Stimulated activated naive CD4-positive, alpha-beta T cell treated with Interleukin-2 at 50 U/mL for 16 hours (primary cell): ENCODE measurements at places on chromosomes 3 and 15.

DNA sequence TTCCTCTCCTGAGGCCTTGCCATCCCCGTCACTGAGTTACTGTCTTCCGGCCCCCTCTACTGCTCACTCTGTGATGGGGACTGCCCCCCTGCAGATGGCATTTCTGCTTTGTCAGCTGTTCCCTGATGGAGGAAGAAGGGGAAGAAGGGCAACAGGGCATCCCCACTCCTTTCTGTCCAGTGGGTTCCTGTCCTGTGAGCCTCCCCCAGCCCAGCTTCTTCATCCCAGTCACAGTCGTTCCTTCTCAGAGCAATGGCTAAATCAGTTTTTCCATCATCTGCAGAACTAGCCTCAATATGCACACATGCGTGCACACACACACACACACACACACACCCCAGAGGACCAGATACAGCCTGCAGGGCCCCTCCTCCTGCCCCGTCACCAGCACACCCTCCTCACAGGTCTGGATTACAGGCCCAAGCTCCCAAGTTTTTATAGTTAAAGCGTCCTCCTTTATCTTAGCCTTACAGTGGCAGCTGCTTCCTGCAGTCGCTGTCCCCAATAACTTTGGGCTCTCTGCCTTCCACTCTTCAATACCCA, 21.4 kb downstream of the ALDH1L1 start:
- no peak for DNase-seq

DNA sequence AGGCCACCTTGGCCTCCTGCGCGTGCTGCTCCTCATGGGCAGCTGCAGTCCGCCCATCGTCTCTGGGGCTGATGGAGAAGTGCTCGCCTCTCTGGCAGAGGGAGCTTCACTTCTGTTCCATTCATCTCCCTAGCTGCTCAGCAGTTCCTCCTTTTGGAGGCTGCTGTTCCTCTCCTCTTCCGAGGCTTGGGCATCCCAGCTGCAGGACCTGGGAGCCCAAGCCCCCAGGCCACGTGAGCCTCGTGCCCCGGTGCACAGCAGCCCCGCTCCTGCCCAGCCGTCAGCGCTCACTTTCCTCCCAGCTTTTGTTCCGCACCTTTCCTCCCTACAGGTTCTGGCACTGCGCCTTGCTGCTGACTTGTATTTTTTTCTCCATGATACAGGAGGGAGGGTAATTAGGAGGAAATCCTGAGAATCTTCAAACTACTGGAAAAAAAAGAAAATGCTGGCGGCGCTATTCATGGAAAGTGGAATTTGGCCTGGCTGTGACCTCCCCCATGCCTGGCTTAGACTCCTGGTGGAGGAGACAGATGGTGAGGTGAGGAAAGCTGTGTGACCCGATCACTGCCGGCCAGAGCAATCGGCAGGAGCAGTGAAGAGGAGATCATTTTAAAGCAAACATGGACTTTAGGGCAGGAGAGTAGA, 210.1 kb downstream of the CHST2 start:
- no peak for DNase-seq

DNA sequence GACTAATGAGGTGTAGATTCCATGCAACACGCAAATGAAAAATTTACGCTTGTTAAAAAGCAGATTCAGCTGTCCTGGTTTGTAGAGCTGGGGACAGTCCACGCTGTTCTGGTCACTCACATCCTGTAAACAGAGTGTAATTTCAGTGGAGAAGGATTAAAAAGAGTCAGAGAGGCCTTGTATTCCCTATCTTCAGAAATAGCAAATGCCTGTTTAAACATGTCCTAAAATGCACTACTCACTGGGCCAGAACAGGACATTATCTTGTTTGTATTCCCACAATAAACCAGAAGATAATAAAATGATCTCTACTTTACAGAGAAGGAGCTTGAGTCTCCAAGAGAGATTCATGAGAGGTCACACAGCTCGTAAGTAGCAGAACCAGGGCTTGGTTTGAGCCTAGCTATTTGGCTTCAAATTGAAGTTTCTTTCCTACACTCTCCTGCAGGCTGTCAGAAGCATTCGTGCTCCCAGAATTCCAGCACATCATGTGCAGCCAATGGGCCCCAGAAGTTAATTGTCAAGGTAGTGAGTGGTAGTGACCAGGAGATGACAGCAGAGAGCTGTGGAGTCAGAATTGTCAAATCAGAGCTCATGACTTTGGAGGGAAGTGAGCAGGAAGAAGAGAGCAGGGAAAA, 242.5 kb downstream of the ATP8B4 start:
- no peak for DNase-seq

DNA sequence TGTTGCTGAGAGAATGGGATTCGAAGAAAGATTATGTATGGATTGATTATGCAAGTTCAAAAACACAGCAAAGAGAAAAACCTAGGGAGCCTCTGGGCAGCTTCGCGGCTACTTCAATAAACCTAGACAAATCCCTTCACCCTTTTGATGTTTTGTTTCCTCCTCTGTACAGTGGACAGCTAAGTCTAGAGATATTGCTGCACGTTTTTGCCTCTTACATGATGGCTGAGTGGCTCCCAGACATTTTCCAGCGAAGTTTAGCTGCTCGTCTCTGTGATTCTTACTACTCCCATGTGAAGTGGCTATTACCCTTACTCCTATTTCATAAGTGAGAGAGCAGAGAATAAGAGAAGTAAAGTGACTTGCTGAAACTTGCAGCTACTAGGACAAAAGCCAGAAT, 695.0 kb upstream of the GRM7 start:
- DNase-seq, result no peak

- DNase-seq, result no peak
Observed at GRCh38 chr15:101255051-101255395, 3.2 kb upstream of the CHSY1 start.

DNA sequence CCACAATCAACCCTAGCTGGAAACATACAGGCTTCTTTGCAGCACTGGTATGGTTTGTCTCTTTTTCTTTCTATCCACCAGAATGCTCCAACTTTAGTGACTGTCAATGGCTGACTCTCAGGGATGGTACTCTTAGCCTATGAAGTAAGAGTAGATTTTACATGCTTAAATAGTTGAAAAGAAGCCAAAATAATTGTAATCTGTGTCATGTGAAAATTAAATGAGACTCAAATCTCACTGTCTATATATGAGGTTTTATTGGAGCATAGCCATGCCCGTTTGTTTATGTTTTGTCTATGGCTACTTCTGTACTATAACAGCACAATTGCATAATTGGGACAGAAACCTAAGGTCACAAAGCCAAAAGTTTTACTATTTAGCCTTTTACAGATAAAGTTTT, 29.1 kb upstream of the PDZRN3 start:
- DNase-seq, result no peak

GRCh38 chr3:195261925-195262324, 9.0 kb downstream of the XXYLT1 start:
- no peak for DNase-seq

DNA sequence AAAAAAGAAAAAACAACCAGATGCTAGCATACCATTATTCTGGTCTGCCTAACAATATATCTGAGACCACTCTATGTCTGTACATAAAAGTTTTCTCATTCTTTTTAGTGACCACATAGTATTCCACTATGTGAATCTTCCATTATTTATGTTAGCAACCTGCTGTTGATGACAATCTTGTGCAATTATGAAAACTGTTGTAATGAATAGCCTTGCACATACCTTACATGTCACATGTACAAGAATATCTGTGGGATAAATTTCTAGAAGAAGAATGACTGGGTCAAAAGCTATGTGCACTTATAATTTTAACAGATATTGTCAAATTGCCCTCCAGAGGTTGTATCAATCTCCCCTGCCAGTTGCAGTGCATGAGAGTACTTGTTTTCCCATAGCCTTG, 62.5 kb downstream of the ARHGAP31 start:
- no peak for DNase-seq

GRCh38 chr3:15465876-15466585, 38.6 kb downstream of the EAF1 start:
- no peak for DNase-seq

- DNase-seq, result no peak
Observed at GRCh38 chr3:79263423-79263822, 504.4 kb downstream of the ROBO1 start.

GRCh38 chr3:193621127-193621526, 28.1 kb downstream of the OPA1 start:
- DNase-seq, result no peak

GRCh38 chr15:46442184-46442583, 807.4 kb downstream of the SQOR start:
- DNase-seq, result no peak

- no peak for DNase-seq
Observed at GRCh38 chr15:22872936-22873701, 34.7 kb downstream of the NIPA2 start.

GRCh38 chr3:174869448-174869847, 10.3 kb downstream of the NAALADL2 start:
- no peak for DNase-seq

DNA sequence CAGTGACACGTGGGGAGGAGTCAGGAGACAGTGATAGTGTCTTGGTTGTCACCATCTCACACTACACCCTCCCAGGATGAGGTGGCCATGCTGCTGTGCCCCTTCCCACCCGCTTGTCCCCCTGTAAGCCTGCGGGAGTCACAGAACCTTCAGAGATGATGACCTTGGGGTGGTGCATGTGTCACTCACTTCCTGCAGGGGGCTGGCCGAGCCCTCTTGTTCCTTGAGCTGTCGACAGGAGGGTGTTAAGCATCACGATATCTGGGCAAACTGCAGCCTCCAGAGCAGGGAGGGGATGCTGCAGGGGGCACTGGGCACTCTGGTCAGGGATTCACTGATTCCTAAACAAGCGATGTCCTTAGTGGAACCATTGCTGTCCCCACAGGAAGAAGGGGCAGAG, 27.7 kb downstream of the FAH start:
- DNase-seq, result no peak

DNA sequence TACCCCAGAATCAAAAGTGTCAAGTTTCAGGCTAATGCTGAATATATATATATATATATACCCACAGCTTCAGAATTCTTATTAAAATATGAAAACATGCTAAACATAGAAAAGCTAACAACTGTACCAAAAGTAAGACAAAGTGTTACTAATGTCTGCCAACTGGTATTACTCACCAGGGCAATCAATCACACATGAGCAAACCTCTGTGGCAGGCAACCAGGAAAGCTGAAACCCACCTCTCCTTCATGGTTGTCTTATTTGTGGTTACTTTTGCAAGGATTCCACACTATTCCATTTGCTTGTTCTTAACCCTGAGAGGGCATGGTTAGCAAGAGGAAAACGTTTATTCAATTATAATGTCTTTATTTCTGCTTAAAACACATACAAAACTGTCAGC, 512.3 kb upstream of the MDFIC2 start:
- no peak for DNase-seq

GRCh38 chr3:168073842-168074605, 21.7 kb downstream of the GOLIM4 start:
- DNase-seq, result no peak

- no peak for DNase-seq
Observed at GRCh38 chr3:122052968-122053367, 2.2 kb upstream of the CD86 start.

DNA sequence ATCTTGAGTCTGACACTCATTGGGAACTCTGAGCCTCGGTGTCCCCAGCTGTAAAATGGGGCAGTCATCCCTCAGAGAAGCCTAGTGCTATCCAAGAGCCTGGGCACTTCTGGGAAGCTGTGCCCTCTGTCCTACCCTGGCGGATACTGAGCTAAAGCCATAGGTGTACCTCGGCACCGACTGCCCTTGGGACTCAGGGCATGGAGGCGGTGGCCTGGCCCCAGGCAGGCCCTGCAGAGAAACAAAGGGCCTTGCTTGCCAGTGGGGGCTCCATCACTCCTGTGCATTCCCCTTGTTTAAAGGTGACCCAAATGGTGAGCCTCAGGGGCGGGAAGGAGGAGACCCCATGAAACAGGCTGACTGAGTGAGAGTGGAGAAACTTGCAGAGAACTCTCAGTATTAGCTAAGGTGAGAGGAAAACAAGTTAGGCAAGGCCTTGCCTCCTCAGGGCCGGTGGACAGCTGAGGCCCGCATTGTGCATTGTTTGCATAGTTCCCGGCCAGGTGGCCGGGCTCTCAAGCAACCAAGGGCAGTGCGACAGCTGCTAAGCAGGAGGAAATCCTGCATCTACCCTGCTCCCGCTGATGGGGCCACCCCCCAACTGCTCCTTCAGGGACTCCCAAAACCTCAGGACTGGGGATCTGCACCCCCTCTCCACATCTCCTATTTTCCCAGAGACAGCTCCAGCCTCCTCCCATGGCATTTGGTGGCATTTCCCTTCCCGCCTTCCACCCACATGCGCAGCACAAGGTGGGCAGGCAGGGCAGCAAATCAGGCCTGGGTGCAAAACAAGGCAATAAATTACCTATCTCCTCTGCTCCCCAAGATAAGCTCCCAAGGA, 4.3 kb downstream of the PFKFB4 start:
- DNase-seq, result no peak

GRCh38 chr15:80159811-80160569, 7.2 kb downstream of the FAH start:
- no peak for DNase-seq

- no peak for DNase-seq
Observed at GRCh38 chr3:19213603-19214220, 65.4 kb downstream of the KCNH8 start.

DNA sequence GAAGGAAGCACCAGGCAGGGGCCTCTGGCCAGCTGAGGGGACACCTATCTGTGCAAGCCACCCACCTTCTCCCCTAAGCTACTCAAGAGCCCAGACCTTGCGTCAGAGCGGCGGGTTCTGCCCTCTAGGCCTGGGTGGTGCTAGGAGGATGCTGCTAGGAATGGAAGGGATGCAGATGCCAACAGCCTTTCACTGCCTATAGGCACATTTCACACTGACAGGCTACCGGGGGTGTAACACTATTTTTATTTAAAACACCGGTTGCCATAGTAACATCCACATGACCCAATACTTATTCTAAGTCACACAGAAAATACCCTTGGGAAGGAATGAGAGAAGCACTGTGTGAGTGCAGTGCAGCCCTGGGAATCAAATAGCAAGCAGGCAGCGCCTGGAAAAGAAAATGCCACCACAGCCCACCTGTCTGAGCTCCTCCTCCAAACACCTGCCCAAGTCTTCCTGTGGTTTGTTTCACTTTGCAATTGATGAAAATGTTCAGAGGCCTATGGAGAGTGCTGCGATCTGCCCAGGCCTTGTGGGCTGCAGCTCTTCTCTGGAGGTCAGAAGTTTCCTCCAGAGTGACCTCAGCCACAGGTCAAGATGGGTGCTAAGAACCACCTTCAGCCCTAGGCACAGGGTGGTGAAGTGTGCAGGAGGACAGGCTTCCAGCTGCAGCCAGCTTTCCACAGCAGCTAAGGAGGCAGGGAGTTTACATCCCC, 113.5 kb upstream of the TOPAZ1 start:
- DNase-seq, result no peak
